ENCODE measurements at places on chromosomes 6 and 20. TPM values are rescaled to one million over a fixed set of nuclear protein-coding genes. Genes with fewer than 3 reads are reported as not detected.

- DNase-seq = no peak
Measured at GRCh38 chr20:20213526-20214121, 154.3 kb upstream of the INSM1 start.

The PACRG gene
- 4.3 TPM for total RNA-seq

DNA sequence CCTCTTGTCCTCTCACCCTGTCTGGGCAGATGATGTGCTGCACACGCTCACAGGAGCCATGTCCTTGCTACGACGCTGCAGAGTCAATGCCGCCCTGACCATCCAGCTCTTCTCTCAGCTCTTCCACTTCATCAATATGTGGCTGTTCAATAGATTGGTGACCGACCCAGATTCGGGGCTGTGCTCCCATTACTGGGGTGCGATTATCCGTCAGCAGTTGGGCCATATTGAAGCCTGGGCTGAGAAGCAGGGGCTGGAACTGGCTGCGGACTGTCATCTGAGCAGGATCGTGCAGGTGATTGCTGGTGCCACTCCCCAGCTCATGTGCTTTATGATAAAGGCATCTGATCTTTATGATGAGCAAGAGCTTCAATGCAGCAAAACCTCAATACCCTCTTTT lies 82.3 kb upstream of the KIF25 start:
- DNase-seq = no peak

DNA sequence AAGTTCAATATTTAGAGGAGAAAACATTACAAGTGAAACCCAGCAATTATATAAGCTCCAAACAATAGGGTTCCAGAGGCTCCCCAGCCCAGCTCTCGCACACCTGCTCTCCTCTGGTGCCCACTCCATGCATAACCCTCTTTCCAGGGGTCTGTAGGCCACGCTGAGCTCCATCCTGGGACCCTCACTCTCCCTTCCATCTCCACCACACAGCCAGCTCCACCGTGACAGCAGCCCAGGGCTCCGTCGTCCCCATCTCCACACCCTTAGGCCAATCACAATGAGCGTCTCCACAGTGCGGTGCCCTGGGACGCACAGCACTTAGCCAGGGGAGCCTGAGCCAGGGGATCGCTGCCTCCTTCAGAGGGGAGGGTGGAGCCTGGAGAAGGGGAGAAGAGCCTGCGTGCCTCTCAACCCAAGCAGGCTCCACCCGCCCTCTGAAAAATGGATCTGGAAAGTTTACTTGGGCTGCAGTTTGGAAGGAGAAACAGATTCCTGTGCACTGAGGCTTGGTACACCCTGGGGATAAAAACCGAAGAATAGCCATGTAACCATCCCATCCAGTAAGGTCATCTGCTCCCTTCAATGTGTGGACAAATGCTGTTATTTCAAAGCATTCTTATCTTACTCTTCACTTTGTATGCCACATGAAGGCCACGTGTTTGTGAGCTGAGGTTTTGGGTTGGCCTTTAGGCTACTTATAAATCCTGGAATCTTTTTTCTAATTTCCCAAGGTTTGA lies 72.4 kb upstream of the GGTLC1 start:
- DNase-seq = no peak
